Stimulated activated CD8-positive, alpha-beta memory T cell treated with anti-CD3 and anti-CD28 coated beads, Interleukin-12 subunit alpha, Interleukin-12 subunit beta, amount 100 ng/mL, for 1 hour (primary cell): ENCODE measurements at places on chromosomes 1 and 21.
A peak's percentile ranks its signal among the peaks of the same experiment; 100 is the strongest.

- DNase-seq = no peak
These were observed 97.4 kb upstream of the ADGRL2 start for GRCh38 chr1:81703391-81703755.

- DNase-seq = no peak
These were observed 42.9 kb downstream of the CAPZB start for GRCh38 chr1:19442154-19443096.

DNA sequence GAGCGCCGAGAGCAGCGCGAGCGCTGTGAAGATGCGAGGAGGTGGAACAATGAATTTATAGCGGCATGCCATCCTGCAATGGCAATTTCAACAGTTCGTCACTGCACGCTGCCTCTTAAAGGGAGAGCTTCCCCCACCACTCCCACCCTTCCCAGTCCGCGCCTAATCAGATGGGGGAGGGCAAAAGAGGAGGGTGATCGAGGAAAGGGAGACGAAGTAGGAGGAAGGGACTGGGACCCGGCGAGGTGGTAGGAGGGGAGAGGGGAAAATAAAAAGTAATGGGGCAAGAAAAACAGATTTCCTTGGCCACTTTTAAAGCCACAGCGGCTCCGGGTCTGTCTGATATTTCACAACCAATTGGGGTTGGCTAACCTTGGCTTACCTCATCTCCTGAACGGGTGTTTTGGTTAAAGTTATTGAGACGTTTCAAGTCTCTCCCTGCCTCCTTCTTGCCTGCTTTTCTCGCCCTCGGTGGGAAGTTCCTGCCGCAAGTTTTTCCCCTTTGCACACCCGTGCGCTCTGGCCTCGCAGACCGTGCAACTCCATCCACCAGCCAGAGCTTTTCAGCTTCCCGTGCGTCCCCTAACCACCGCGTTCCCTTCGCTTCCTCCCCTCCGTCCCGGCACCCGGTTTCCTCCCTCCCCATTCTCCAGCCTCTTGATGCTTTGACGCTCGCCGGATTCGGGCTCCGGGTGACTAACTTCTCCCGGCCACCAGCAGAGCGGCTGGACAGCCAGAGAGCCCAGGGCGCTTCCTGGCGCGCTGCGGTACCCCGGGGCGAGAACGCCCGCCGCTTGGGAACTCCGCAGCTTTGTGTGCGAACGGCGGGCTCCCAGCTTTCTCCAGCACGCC is at the start of gene ADAMTS5:
Gene ADAMTS5, minus strand, starts transcription at position 27 of the 852 bp plus-strand sequence. CDS start 697 bp downstream, outside the sequence.
- no peak for DNase-seq

DNA sequence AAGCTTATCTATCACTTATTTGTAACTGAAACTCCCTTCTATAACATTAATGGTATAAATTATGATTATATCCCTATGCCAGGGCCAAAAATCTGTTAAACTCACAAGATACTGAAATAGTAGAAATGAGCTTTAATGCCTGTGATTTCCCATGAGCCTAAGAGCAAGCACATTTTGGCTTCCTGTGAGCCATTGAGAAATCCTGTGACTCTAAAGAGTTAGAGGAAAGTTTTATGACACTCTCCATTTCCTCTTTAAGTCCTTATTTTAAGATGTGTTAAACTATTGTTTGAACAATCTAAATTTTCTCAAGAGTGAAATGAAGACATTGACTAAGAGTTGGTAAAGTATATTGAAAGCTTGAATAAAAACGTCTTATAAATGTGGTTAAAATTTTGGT is 45.6 kb downstream of the SUCO start:
- DNase-seq = no peak

GRCh38 chr1:207960346-207960745 is 49.4 kb upstream of the CD34 start:
- DNase-seq = no peak

- no peak for DNase-seq
These were observed 44.2 kb upstream of the MARK1 start for GRCh38 chr1:220483700-220484099.

DNA sequence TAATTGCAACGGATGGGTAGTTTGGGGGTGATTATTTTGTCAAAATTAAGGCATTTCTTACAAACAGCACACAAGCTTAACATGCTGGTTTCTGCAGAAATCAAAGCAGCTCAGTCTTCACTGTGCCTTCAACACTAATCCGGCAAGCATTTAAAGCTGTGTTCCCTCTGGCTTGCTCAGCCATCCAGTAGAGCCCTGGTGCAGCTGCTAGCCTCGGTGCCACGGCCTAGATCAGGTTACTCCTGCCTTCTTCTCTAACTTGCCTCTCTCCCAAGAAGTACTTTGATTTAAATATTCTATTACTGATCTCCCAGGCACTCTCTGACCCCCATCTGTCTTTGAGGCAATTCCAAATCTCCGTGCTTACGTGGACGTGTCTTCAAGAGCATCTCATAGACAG is 85.6 kb downstream of the GREM2 start:
- DNase-seq = no peak

DNA sequence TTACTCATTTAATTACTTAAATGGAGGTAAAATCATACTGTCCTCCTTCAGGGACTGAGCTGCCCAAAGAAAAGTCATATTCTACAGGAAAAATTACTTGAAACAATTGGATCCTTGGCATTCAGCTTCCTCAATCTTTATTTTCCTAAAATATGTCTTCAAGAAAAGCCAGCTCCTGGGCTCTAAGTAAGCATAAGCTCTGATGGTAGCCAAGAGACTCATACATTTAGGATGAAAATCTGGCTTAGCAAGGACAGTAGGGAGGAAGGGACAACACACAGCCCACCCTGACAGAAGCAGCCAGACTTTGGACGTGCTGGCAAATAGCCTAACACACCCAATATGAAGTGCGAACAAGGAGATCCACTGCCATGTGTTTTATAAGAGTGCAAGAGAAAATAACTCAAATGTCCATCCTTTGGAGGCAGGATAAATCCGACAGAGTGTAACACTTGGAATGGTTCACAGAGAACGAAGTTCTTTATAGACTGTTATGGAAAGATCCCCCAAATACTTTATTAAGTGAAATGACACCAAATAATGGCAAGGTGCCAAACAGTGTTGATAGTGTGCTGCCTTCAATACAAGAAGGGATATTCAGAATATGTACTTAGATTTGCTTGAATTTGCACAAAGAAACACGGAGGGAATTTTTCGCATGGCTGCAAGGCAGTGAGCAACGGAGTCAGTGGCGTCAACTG is 14.1 kb downstream of the CAPN8 start:
- no peak for DNase-seq

- no peak for DNase-seq
These were observed at the start of gene TSPEAR for GRCh38 chr21:44711327-44712202. TSS of gene TSPEAR (minus strand) at chr21:44711572. CDS start at chr21:44711514, 58 bp downstream.

- DNase-seq = no peak
These were observed 20.6 kb downstream of the ABCD3 start for GRCh38 chr1:94438692-94439276.

DNA sequence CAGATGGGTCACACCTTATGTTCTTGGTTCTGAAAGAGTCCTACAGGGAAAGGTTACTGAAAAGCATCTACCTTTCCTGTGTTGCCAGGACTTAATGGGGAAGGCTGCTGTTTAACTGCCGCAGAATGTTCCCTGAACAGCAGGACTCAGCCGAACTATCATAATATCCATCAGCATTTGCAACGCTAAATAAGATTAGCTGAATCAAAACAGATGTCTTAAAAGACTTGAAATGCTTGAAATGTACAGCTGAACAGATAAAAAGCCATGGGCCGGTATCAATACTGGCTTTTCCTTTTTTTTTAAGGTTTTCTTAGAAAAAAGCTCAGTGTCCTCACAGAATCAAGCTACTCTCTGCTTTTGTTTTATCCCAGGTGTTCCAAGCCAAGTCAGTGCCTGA is 19.7 kb upstream of the ATP13A2 start:
- no peak for DNase-seq

GRCh38 chr1:187078916-187079315 is 250.2 kb downstream of the PLA2G4A start:
- no peak for DNase-seq

- DNase-seq = no peak
These were observed 3.7 kb upstream of the SHISAL2A start for GRCh38 chr1:52629325-52629643.

DNA sequence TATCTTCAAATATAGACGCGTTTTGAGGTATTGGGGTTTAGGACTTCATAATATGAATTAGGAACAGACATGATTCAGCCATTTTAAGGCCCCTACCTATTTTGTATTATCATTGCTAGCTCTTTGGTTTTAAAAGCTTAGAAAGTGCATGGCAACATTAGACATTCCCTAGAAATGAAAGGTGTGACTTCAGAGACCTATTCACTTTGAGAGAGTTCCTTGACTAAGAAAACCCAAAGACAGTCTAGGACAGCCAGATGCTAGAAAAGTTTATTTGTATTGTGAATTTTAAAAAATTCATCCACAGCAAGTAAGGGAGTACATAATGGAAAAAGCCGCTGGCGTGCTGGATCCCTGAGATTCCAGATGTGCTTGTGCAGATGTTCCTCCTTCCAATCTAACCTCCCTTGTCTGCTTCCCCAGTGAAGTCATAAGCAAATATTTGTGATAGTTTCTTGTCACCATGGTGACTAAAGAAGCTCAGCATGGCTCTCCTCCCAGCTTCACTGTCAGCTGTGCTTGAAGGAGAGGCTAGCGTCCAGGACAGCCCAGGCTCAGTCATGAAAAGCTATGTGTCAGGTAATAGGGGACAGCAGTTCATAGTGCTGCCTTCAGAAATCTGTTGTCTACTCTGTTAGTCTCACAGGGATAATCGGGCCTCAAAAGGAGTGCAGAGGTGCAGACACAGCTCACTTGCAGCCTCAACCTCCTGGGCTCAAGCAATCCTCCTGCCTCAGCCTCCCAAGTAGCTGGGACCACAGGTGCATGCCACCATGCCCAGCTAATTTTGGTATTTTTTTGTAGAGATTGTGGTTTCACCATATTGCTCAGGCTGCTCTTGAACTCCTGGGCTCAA is 34.8 kb downstream of the KPNA6 start:
- no peak for DNase-seq

DNA sequence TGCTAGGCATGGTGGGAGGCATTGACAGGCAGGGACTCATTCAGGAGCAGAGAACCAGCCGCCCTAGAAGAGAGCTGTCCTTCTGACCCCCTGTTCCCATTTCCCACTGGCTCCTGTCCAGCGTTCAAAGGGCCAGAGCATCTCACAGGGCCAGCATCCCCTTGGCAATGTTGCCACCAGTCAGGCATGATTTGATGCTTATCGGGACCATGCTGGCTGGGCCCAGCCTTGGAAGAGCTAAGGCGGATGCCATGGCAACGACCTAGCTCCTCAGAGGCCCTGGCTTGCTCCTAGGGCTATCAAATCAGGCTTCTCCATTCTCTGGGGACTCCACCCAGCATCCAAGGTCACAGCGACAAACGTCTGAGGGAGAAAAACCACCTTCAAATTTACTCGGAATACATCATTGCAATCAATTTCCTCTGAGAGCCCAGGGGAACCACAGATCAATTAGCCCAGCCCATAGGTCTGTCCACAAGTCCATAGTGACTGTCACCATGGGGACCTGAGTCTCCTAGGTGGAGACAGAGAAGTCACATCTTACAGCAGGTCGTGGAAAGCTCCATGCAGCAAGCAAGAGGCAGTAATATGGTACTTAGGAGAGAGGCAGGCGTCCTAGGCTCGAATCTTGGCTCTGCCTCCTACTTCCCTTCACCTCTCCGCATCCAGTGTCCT is 14.1 kb upstream of the VWA5B1 start:
- DNase-seq = no peak

DNA sequence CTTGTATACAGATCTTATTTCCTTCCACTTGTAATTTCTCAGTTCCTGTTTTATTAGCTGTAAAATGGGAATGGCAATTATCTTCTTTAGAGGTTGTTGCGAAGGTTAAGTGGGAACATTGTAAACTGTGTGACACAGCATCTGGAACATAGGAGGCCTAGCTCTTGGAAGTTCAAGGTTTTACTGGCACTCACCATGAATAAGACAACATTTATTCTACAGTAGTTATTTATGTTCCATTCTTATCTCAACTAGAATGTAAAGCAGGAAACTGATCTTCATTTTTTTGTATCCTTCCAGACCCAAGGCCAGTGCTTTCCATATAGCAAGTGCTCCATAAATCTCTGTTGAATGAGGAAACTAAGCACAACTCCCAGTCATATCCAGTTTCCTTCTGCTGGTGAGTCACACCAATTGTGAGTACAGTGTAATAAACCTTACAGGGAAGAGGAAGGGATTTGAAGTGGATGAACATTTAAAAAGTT is 1.4 kb downstream of the BCL10 start:
- no peak for DNase-seq

- no peak for DNase-seq
These were observed 35.5 kb downstream of the COQ8A start for GRCh38 chr1:226975259-226976250.

DNA sequence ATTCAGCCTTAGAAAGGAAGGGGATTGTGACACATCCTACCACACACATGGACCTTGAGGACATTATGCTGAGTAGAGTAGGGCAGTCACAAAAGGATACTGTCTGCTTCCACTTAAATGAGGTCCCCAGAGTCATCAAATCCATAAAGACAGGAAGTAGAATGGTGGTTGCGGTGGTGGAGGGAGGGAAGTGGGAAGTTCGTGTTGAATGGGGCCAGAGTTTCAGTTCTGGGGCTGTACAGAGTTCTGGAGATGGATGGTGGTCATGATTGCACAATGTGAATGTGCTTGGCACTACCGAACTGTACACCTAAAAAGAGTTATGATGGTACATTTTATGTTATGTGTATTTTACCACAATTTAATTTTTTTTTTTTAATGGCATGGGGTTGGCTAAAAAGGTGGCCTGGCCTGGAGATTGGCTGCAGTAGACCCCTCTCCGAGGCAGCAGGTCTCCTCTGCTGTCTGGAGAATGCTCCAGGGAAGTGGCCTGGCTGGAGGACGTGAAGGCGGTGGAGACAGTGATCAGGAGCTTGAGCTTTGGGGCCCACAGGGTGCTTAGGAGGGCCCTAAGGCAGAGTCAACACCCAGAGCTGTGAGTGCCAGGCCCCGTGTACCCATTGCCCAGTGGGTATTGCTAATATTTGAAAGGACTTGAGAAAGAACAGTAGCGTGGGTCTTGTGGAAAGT is 30.4 kb downstream of the IFNGR2 start:
- DNase-seq = no peak

DNA sequence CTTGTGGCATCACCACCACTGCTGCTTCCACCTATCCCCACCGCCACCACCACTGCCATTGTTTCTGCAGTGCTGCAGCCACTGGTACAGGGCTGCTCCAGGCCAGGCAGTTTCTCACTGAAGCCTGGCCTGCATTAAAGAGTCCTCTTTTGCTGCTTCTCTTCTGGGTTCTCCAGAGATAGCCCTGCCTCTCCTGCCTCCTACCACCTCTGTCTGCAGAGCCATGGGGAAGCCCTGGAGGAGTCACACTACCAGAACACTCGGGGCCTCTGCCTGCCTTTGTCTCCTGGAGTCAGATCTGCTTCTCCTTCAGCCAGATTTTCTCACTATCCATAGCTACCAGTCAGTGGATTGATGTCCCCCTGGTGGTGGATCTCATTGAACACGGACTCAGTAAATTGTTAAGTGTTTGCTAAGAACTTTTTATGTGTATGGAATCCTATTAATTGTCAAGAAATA is 37.7 kb upstream of the DDAH1 start:
- DNase-seq = no peak

- DNase-seq = peak; percentile 53
These were observed 1.0 kb upstream of the ATP2B4 start for GRCh38 chr1:203625628-203626019.
